Cerebellum (tissue), 4 donors: ENCODE measurements at places on chromosomes 1 and 21. TPM values are rescaled to one million over a fixed set of nuclear protein-coding genes. Genes with fewer than 3 reads are reported as not detected.
A peak's percentile ranks its signal among the peaks of the same experiment; 100 is the strongest.

- no peak for DNase-seq
Measured at GRCh38 chr21:30710499-30710898, 8.1 kb downstream of the KRTAP21-3 start.

DNA sequence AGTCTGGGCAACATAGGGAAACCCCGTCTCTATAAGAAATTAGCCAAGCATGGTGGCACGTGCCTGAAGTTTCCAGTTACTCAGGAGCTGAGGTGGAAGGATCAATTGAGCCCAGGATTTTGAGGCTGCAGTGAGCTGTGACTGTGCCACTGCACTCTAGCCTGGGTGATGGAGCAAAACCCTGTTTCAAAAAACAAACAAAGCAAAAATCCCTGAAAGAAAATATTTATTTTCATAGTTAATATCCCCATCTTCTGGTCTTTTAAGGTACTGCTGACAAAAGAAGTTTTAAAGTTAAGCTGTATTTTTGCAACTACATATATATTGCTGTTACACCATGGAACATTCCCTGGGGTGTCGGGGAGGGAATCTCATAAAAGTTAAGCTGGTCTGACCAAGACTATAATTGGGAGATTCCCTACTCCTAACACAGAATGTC lies 26.0 kb downstream of the VAMP4 start:
- DNase-seq = no peak

TRAF3IP3 gene
- total RNA-seq = 0.27 TPM

GRCh38 chr1:168653567-168653966 lies 75.4 kb downstream of the DPT start:
- peak; percentile 16 for DNase-seq

DNA sequence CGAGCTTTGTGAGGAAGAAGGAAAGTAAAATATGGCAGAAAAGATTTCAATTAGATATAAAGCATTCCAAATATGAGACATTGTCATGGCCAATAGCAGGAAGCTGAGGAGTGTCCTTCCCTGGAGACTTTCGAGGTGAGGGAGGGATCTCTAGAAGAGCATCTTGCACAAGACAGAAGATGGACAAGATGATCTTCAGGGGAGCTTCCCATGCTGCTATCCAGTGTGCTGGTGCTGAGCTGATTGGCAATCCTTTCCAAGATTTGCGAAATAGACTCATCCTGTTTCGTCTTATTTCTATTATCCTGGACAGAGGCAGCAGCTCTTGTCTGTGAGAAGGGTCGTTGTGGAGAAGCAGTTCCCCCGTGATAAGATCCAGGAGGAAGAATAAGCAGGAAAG lies 342.0 kb upstream of the CAMK1G start:
- DNase-seq = no peak

GRCh38 chr1:211476200-211476849 lies 15.6 kb downstream of the RD3 start:
- peak; percentile 30 for DNase-seq

TNNI3K gene
- 3.4 TPM for total RNA-seq

UBL4B gene
- total RNA-seq = not detected

CDK11B gene
- 5.4 TPM for total RNA-seq

LMNA gene
- total RNA-seq = 26.9 TPM

- DNase-seq = no peak
Measured at GRCh38 chr1:29849038-29849750, 612.9 kb downstream of the PTPRU start.

GRCh38 chr1:207822124-207822601 lies 70.3 kb downstream of the CD46 start:
- DNase-seq = no peak

GRCh38 chr1:196488579-196488978 lies 119.7 kb downstream of the KCNT2 start:
- DNase-seq = no peak

GRCh38 chr1:234315091-234315541 lies 58.1 kb upstream of the COA6 start:
- no peak for DNase-seq

ATF3 gene
- 1.5 TPM for total RNA-seq

GRCh38 chr1:23624440-23624839 lies 65.1 kb upstream of the ID3 start:
- DNase-seq = no peak

- no peak for DNase-seq
Measured at GRCh38 chr1:3907031-3907534, 7.0 kb upstream of the C1orf174 start.

DNA sequence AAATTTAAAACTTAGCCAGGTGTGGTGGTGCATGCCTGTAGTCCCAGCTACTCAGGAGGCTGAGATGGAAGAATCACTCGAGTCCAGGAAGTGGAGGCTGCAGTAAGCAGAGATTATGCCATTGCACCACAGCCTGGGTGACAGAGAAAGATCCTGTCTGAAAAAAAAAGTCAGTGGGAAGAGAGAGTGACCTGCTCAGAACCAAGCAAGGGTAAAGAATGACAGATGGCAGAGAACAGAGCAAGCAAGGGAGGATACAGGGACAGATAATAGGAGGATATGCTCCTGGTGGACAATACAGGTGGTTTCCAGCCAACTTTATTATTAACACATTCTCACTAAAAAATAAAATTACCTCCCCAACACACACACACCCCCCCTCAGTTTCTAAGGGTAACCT lies 4.6 kb upstream of the TMEM51 start:
- peak; percentile 77 for DNase-seq

GRCh38 chr1:169680377-169681019 lies 30.9 kb downstream of the SELL start:
- DNase-seq = no peak

RBP7 gene
- total RNA-seq = not detected

RNF186 gene
- not detected for total RNA-seq

DNA sequence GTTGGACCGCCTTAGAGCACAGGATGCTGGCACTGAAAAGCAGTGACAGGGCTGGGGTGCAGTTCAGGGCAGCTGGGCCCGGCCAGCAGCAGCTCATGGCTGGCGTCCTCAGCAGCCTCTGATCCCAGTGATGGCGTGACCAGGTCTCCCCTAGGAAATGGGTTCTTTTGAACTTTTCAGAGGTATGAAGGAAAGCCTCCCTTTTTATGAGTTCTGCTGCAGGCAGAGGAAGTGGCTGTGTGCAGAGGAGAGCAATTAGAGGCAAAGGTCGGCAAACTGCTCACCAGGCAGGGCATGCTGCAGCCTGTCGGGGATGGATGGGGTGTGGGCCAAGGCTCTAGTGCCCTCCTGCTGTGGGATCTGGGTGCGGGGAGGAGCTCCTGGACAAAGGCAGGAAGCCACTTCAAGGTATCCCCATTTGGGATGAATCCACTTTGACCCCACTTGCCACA lies 45.6 kb upstream of the RAB4A start:
- no peak for DNase-seq

DNA sequence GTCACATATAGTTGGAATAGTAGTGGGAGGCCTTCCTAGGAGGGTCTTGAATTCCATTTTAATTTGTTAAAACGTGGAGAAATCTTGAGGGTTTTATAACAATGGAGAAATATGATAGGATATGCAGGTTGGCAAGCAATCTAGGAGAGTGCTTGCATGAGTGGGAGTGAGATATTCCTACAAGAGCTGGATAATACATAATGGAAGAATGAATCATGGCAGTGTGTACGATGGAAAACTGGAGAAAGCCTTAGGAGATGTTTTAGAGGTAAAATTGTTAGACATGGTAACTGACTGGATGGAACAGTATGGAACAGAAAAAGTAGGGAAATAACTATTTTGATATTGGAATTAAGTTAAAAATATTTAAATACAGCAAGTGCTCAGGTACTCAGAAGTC lies 352.4 kb downstream of the PTBP2 start:
- no peak for DNase-seq

GRCh38 chr1:6445062-6445763 lies 20.6 kb downstream of the ESPN start:
- peak; percentile 49 for DNase-seq

DNA sequence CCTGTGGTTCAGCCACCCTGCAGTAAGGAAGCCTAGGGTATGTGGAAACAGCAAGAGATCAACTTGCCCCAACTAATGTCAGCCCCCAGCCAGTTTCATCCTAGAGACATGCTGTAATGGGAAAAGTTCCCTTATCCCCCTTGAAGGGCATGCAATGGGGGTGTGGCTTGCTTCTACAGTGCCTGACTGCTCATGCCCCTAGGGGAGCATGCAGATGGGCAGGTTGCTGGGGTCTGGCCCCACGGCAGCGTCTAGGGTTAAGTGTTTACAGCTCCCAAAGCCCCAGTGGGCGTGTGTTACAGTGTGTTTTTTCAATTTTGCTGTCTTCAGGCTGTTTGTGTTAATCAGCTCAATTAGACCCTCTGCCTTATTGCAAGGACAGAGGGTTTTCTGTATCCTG lies 1105.9 kb downstream of the AMY1C start:
- DNase-seq = no peak

DNA sequence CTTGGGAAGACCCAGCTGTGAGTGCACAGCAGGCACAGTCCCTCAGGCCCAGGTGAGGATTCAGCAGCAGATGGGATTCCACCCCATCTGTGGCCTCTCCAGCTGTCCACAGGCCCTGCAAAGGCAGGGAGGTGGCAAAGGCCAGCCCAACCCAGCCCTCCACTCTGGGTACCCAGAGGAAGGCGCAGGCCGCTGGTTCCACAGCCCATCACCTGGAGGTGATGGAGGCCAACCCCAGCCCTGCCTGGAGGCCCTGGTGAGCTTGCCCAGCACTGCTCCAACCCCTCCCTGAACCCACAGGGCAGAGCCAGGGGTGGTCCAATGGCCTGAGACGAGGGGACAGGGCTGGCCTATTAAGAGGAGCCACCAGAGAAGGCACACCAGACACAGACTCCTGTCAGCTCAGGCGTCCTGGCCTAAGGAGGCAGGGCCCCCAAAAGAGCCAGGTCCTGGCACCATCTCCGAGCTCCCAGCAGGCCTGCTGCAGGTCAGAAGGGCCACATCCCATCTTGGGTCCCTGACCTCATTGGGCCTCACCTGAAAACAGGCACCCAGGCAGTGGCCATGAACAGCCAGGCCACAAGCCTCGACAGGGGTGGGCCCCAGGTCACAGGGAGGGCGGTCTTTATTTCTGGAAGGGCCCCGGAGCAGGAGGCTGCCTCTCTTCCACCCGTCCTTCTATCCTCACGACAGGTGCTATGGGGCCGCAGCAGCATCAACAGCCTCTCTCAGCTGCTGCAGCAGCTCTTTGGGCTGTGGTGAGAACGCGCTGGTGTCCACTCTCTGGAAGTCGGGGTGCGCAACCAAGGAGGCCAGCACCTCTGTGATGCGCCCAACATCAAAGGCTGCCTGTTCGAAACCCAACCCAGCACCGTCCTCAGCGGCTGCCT lies 3.2 kb downstream of the JMJD4 start:
- DNase-seq = no peak

- no peak for DNase-seq
Measured at GRCh38 chr1:12339811-12340543, 110.1 kb downstream of the VPS13D start.

GRCh38 chr1:45721207-45721606 lies 29.2 kb downstream of the IPP start:
- no peak for DNase-seq

DNA sequence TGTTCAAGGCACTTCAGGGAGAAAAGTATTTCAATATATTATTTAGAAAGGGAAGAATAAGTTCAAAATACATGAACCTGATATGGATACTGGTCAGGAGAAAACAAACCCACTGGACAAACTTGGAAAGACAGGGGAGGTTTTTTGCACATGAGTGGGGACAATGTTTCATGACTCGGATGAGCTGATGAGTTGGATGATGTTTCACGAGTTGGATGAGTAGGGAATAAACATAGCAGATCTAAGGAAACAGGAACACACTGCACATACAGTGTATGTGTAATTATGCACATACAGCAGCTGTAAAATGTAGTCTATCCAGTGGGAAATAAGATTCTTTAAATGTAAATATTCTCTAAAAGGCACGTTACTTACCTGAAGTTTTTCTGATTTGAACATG lies 682.9 kb upstream of the ADAMTS5 start:
- no peak for DNase-seq

CTSK gene
- total RNA-seq = 8.4 TPM

DNA sequence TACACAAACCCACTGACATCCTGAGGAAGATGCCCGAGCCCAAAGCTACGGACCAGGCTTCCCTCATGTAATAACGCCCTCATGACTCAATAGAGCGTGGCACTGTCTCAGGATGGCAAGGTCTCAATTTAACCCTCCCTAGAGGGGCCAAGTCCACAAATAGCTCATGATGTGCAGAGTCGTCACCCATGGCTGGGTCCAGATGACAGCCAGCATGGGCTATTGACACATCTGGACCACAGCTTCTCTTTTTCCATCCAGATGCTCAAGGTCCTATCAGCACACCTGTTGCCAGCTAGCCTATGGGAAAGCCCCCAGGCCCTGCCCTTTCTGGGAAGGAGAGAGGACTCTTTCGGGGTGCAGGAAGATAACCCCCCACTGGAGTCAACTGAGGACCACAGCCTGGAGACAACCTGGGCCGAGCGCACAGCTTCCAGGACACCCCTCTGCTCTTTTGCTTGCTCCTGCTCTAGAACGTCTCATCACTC lies 2.8 kb downstream of the LAPTM5 start:
- no peak for DNase-seq

DNA sequence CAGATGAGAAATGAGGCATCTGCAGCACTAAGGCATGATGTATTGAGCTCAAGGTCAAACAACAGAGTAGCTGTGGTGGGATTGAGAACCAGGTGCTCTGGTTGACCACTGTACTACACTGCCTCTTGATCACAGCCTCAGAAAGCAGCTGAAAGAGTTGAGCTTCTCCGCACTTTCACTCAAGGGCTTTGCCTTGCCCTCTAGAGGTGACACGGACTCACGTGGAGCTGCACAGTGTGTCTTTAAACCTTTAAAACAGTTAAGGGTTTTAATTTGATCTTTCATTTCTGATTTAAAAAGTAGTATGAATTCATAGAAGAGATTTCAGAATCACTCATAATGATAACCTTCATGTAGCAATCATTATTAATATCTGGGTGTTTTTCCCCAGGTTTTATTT lies 132.5 kb downstream of the RWDD3 start:
- DNase-seq = no peak

- no peak for DNase-seq
Measured at GRCh38 chr1:187928696-187929095, 1099.9 kb downstream of the PLA2G4A start.

DNA sequence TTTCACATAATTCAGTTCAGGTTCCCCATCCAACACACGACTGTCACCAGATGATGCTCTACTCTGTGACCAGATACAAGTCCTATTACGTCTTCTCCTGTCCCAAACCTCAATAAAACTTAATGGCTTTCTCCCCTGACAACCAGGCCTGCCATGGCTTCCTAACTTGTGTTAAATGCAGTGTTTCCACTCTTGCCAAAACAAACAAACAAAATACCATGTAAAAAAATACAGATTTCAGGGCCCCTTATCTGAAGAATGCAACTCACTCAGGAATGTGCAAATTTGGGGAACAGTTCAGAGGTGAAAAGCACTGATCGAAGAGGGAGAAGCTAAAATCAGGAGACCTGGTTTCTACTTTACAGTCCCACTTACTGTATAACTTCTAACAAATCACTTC lies 863 bp upstream of the NUF2 start:
- DNase-seq = peak; percentile 10

COL9A2 gene
- 8.3 TPM for total RNA-seq

- DNase-seq = no peak
Measured at GRCh38 chr1:182041615-182042014, 19.9 kb downstream of the ZNF648 start.

DENND2D gene
- 2.4 TPM for total RNA-seq
